ENCODE measurements at places on chromosomes 4 and X.
A peak's percentile ranks its signal among the peaks of the same experiment; 100 is the strongest.

DNA sequence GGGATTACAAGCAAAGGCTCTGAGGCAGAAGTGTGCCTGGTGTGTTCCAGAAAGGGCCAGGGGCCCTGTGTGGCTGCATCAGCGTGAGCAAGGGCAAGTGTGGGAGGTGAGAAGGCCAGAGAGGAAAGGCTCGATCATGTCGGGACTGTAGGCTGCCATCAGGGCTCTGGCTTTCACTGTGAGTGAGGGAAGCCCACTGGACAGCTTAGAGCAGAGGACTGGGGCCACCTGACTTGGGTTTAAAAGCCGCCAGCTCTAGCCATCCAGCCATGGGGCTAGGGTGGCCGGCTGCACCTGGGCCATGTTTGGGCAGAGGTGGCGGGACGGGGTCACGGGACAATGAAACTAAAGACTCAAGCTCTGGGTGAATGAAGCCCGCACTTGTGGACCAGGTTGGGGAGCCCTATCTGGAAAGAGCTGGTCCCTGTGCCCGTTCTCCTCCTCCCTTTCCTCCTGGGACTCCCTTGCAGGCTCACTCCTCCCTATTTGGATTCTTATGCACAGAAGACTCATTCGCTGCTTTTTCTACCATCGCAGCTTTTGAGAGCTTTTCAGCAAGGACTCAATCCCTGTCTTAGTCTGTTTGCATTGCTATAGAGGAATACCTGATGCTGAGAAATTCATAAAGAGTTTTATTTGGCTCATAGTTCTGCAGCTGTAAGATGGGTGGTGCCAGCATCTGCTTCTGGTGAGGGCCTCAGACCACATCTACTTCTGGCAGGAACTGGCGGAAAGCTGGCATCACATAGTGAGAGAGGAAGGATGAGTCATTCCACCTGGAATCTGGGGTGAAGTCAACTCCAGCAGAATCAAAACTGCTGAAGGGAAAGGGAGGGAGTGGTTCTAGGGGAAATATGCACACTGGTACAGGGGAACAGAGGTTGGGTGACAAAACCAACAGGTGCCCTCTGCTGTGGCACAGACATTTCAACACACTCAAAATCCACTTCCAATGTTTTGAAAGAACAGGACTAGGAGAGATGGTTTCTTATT lies 15.3 kb downstream of the CTAG1B start:
- no peak for DNase-seq

DNA sequence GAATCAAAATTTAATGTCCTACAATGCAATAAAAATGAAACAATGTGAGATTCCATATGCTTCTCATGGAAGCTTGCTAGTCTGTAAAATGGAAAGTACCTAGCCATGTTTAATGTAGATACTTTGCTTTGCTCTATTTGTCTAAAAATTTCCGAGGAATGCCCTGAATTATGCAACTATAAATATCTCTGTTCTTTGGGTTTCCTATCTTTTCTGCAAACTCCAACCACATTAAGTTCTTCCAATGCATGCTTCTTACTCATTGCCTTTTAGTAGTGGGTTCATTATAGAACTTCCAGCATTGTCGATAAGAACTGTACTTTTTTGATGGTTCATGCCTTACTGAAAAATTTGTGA lies 178.3 kb downstream of the RASL11B start:
- no peak for DNase-seq

GRCh38 chrX:151711154-151711553 lies 4.7 kb upstream of the FATE1 start:
- DNase-seq = no peak

DNA sequence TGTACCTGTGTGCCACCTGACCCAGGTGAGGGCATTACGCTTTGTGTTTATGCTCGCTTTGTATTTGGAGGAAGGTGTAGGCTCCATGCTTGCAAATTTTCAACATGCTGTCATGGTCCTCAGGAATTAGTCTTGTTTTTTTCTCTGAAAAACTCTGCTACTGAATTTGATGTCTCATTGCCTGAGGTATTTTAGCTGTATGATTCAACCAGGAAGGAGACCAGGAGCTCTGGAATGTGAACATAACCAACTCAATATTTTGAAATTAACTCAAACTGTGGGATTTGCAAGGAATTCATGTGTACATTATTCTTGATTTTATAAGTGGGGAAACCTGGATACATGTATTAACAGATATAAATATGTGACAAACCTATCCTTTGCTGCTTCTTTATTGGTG lies 134.1 kb downstream of the SLC4A4 start:
- peak; percentile 65 for DNase-seq

- DNase-seq = no peak
Measured at GRCh38 chr4:38566806-38567398, 97.1 kb upstream of the KLF3 start.

DNA sequence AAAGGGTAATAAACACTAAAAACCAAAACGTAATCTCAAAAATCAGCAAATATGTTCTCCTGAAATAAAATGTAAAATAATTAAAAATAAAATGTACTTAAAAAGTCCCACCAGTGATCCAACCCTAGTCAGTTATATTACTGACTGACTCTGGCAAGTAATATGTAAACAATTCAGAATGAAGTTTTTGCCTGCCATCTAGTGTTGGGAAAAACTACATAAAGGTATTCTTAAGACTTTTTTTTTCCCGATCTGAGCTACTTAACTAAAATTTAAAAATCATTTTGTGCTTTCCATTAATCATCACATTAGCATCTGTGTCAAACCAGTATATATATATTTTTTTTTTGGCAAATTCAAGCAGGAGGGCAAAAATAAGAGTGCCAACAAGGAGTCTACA lies 24.0 kb downstream of the RCHY1 start:
- DNase-seq = peak; percentile 7

DNA sequence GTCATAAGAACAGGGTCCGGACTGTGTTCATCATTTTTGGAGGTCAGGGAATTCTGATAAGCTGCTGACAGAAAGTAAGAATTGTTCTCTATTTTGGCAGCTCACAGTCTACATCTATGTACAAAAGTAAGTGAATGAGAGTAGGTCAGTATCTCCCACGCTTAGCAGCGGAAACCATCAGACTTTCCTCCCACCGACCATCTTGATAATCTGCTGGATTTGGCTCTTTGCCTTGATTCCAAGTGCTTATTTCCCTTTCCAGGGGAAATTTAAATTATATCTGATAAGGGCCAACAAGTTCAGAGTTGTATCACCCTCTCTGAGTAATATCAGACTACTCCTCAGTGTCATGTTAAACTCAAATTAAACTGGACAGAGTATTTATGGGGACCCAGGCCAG lies 118.0 kb downstream of the CAMK2D start:
- DNase-seq = no peak

GRCh38 chrX:103779141-103779789 lies 2.6 kb downstream of the PLP1 start:
- no peak for DNase-seq

GRCh38 chr4:85733798-85734197 lies 258.8 kb downstream of the ARHGAP24 start:
- no peak for DNase-seq

GRCh38 chrX:23497919-23498318 lies 163.3 kb downstream of the PTCHD1 start:
- no peak for DNase-seq

- DNase-seq = no peak
Measured at GRCh38 chrX:115892787-115893671, 277.5 kb upstream of the AGTR2 start.

GRCh38 chr4:72899214-72899613 lies 170.3 kb downstream of the COX18 start:
- DNase-seq = no peak

DNA sequence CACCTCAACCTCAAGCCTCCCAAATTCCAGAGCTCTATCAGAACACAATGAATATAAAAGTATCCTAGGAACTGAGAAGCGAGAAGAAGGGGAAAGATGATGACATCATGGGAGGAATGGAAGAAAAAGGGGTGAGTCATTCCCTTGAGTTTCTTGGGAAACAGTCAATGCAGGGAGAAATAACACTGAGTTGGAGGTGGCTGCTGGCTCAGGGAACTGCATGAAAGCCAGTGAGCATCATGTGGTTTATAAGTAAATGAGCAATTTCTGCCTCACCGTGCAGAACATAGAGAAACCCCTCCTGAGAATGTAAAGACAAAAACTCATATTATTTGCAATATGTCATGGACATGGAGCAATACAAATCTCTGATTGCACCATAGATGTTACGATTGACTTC lies 73.3 kb downstream of the SHOX start:
- no peak for DNase-seq

DNA sequence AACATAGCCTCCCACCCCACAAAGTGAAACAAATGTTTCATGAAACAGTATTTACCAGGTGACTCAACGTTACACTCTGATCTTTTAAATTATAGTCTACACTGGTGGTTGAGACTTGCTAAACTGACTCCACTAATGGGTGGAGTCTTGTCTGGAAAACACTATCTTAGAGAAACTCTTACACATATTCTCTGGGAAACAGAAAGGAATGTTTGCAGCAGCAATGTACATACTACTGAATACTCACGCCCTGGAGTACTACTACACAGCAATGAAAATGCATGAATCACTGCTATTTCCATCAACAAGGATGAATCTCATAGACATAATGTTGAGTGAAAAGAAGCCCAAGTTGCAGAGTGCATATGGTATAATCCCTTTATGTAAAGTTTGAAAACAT lies 208.5 kb upstream of the IGFBP7 start:
- DNase-seq = no peak

DNA sequence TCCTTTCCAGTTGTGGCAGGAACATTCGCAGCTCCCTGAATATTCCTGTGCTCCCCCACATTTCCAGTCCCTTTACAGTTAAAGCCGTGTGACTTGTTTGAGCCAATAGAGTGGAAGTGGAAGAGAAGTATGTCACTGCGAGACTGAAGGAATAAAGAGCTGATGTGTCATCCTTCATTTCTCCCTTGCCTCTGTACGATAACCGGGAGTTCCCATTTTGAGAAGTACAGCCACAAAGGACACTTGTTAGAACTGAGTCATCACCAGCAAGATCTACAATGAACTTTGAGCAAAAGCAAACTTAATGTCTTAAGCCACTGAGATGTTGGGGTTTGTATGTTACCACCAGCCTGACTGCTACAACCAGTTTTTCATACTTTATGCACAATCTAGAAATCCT lies 92.3 kb downstream of the SPRY1 start:
- DNase-seq = no peak

GRCh38 chr4:122331195-122331594 lies 47.6 kb upstream of the ADAD1 start:
- no peak for DNase-seq

All from AG04450 (cell line).